ENCODE measurements at places on chromosomes 6 and 20.
A peak's percentile ranks its signal among the peaks of the same experiment; 100 is the strongest.

GRCh38 chr6:158290659-158291058 is 21.6 kb upstream of the TULP4 start:
- no peak for DNase-seq

GRCh38 chr20:33796263-33796906 is 14.8 kb upstream of the CHMP4B start:
- no peak for DNase-seq

DNA sequence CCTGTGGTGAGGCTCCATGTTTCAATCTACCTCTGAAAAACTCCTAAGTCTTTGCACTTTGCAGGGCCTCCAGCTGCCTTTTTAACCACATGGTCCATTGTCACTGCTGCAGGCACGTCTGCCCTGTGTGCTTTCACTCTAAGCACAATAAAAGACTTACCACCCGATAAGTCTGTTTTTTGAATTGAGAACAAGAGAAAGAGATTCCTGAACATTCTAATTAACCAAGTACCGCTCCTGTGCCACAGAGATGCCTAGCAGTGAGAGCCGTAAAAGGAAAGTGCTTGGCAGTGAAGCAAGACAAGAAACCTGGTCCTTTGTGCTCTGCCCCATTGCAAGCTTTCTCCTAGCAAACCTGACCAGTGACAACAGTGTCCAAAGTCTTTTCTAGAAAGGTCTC is 487.6 kb upstream of the FLRT3 start:
- DNase-seq, result no peak

GRCh38 chr6:137240168-137240567 is 21.0 kb upstream of the IFNGR1 start:
- DNase-seq, result no peak

GRCh38 chr20:3068075-3068474 is 3.3 kb upstream of the OXT start:
- DNase-seq, result no peak

DNA sequence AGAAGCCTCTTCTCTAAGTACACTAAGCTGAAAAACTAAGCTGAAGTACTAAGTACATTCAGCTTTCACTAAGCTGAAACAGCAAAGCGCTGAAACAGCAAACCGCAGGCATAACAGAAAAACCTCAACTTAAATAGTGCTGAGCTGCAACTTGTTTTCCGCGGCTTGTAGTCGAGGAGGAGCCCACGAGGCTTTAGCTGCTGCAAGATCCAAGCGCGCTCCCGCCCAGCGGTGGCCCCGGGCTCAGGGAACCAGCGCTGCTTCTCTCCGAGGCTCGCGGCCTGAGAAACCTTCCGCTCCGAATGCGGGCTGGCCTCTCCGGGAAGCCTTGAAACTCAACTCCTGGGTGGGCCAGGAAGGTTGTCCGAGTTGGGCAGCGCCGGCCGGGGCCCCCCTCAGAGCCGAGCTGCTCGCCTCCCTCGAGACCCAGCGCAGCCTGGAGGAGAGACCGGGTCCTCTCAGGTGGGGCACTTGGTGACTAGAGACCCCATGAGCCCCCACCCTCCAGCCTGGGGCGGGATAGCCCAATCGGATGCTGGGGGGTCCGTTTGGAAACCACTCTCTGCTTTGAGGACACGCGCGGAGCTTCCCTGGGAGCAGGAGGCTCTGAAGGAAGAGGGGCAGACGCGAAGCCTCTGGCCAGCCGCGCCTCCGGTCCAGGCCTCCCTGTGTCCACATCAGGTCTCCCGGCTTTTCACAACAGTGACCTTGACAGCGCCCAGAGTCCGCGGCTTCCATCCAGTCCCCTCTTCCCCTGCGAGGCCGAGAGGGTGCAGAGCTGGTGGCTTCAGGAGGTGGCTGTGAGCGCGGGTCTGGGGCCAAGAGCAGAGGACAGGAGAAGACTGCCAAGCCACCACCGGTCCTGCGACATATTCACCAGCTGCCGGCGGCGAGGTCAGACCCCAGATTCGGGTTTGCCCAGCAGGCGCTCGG is 38.1 kb upstream of the HLA-E start:
- peak; percentile 37 for DNase-seq

DNA sequence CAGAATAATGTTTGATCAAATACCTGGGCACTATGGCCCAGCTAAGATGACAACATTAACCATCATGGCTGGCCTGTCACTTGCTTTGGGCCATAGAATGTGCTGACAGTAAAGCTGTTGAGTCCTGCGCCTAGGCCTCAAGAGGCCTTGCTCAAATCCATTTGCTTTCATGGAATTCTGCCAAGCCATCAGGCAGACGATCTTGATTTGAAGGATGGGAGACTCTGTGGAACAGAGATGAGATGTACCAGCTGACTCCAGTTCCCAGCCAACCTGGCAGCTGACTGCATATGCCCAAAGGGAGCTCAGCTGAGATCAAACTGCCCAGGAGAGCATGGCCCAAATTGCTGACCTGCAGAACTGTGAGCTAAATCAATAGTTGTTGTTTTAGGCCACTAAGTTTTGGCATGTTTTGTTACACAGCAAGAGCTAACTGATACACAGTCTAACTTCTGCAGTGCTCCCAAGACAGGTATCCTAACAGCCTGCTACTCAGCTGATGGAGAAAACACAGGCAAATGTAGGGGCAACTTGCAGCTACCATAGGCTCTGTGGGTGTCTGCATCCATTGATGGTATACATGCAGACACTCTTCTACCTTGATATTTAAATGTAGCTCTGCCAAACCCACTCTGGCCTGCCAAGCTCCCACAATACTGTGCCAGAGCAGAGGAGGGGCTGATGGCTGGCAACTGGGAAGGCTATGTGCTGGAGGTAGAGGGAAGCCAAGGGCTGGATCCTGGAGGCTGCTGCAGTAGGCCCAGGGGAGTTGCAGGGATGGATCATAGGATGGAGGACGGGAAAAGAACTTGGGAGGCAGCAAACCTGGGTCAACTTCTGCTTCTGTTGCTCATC is 55.2 kb upstream of the RNF24 start:
- DNase-seq, result no peak

GRCh38 chr6:118784641-118785164 is 109.2 kb upstream of the ASF1A start:
- no peak for DNase-seq

GRCh38 chr20:39974966-39975501 is 714.0 kb downstream of the MAFB start:
- no peak for DNase-seq

- DNase-seq, result no peak
Observed at GRCh38 chr6:126056355-126057004, 70.1 kb downstream of the TRMT11 start.

DNA sequence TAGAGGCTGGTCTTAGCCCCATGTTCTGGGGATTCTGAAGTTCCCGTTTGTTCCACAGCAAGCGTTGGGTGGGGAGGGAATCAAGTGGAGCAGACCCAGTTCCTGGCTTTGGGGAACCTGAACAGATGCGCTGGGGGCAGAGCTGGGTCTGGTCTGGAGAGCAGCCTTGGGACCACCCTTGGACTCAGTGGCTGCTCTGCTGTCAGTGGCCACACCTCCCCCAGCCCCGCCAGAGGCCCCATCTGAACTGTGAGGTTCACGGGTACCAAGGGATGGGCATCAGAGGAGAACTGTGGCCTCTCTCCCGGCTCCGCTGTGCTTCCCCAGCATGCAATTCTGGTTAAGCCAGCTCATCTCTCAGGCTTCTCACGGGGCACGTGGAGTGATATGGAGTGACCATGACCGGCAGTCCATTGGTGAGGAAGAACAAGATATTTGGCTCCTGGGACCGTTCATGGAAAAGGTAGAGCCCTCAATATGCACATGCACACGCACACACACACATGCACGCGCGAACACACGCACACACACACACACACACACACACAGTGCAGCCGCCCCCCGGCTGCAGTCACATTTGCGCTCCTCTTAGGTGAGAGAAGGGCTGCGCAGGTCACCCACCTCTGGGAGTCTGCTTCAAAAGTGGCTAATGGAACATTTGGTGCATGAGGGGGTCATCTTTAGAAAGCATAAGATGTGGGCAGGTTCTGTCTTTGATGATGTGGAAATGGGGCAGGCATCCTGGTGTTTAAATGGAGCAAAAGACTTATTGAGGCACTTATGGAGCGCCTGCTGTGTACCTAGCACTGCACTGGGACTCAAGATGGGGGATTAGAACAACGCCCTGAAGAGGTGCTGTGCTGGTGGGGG is 6.0 kb downstream of the DLGAP4 start:
- DNase-seq, result no peak

- no peak for DNase-seq
Observed at GRCh38 chr6:107314531-107314939, 144.8 kb downstream of the PDSS2 start.

GRCh38 chr6:150412221-150412620 is 43.4 kb downstream of the IYD start:
- DNase-seq, result no peak

DNA sequence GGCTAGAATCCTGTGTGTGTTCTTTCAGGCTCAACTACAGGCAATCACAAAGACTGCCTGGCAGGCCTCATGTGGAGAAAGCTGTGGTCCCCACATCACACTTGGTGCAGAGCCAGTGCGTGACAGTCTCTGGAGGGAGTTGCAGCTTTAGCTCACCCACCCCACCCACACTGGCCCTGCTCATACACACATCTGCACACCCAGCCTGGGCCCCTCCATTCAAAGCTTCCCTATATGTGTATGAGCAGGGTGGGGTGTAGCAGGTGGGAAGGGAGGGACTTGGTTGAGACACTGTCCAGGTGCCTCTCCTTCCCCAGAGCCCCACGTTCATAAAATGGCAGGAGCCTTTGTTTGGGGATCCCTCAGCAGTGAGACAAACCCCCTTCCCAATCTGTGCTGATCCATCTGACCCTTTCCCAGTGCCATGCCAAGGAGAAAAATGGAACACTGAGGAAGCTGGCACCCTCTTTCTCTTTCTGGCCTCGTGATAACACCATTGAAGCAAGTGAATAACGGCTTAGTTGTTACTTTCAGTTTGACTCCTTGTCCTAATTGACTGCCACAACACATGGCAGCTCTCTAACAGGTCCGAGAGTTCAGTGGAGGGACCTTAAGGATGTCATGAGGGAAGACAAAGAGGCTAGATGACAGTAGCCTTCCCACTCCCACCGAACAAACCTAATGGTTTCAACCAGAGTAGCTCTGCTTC is 53.8 kb upstream of the NRSN1 start:
- DNase-seq, result no peak

DNA sequence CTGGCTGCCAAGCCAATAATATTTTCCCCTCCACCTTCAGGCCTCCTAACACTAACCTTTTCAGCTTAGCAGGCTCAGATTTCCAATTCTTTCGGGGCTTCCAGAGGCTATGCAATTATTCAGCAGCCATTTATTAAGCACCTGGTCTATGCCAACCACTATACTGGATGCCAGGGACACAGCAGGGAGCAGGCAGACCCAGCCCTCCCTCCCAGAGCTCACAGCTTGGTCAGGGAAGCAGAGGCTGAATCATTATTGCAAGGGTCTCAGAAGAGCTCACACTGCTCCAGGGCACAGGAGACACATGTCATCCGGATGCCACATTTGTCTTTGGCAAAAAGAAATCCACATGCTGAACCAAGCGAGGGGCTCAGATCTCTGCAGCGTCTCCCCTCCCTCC is 1.3 kb downstream of the BPIFB1 start:
- no peak for DNase-seq

DNA sequence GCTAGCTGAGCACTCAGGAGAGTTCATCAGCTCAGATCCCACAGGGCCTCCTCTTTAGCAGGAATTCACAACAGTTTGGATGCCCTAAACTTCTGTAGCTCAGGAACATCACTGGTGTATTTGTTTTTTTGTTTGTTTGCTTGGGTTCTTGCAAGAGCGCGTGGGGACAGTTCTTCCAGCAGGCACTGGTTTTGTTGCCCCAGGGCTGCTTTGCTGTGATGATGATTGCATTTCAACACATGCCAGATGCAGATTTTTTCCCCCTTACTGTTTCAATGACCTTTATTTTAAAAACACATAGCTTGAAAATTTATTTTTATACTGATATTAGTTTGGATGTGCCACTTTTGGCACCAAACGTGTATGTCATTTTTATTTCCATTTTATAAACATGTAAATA is 77.1 kb downstream of the DHX35 start:
- no peak for DNase-seq

DNA sequence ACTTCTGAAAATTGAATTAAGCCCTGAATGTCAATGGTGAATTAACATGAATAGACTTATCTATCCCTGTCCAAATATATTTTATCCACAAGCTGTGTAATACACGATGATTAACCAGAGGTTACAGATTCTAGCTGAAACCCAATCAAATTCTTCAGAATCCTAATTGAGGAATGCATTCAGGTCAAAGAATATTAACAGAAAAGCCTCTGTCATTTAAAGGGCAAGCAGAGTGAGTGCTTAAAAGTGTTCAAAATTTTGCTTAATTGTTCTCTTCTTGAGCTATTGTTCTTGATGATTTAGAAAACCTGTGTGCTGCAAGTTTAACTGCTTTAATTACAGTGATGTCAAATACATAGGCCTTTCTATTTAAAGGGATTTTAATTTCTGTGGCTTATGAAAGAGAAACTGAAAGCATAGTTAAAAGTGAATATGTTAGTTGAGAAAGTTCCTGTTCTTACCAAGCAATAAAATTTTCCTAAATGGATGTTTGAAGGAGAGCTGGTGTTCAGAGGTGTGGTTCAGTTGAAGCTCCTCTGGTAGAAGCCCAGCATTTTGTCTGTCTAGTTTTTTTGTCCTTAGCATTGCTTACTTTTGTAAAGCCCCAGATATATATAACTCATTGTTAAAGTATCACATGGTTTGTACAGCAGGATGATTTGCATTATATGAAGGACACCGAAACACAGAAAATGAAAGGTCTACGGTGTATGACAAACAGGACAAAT is 466.3 kb upstream of the PLCB4 start:
- DNase-seq, result no peak

GRCh38 chr6:43951063-43951755 is 176.0 kb downstream of the MRPL14 start:
- no peak for DNase-seq

DNA sequence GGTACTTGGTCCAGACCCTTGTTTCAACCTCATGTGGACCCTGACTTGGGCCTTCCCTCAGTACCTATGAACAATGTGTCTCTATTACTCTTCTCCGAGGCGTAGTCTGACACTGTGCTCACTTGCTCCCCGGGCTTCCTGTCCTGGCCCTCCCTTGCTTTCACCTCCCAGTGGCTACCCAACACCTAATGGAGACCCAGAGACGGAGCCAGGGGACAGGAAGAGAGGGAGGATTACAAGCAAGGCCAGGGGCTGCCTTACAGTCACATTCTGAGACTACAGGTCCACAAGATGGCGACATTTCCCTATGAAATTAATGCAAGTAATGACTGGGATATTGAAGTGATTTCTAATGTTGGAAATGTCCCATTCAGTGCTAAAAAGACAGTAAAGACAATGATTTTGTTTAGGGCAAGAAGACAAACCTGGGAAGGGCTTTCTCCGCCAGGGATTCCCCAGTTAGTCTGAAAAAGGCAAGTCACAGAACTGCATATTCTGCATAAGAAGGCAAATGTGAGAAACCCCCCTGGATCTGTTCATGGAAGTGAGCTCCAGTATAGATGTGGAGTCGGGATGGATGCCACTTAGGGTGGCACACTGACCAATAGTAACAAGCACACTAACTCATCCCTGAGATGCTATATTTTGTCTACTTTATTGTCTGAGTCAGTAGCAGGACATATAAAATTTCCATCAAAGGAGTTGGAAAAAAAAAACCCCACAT is 44.0 kb upstream of the ZBTB24 start:
- DNase-seq, result peak; percentile 13

All from stimulated activated CD8-positive, alpha-beta memory T cell treated with anti-CD3 and anti-CD28 coated beads, Interleukin-4, amount 100 ng/mL, for 1 hour (primary cell).